AML-193 (cell line): ENCODE measurements at places on chromosomes 1 and 21.

GRCh38 chr1:236161230-236161629 lies 18.9 kb downstream of the GPR137B start:
- no peak for DNase-seq

DNA sequence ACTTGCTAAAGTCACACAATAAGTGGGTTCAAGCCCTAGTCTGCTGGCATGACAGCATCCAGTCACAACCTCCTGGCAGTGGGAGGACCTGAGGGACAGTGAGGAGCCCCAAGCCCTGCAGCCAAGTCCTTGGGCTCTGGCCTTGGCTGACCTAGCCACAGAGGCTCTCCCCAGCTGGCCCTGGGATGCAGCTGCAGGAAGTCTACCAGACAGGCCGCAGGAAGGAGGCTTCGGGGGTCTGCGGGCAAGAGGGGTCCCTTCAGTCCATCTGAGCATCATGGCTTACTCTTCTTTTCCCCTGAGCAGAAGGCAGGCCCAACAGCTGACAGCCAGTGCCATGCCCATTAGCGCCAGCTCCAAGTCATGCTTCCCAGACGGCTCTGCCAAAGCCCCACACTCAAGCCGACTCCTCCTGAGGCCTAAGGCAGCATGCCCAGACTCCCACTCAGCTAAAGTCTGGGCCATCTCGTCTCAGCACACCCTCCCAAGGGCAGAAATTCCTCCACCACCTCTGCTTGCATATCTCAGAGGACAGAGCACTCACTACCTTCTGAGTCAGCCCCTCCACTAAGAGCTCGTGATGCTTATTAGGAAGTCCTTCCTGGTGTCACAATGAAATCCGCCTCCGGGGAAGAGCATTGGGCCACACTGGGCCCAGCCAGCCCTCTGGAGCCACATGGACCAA lies 20.1 kb downstream of the SLC1A7 start:
- DNase-seq = no peak

DNA sequence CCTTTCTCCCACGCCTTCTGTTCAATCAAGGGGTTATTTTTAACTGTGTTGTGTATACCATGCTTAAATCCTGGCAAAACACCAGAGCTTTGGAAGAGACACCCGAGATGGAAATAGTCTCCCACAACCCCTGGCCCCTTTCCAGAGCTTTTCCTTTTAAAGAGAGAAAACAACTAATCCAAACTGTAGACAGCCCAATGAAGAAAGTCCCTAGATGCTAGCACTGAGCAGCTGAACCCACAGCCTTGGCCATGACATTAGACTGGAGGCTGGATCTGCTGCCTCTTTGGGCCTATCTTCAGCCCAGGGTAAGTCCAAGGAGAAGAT lies 64.9 kb upstream of the ARTN start:
- DNase-seq = no peak

DNA sequence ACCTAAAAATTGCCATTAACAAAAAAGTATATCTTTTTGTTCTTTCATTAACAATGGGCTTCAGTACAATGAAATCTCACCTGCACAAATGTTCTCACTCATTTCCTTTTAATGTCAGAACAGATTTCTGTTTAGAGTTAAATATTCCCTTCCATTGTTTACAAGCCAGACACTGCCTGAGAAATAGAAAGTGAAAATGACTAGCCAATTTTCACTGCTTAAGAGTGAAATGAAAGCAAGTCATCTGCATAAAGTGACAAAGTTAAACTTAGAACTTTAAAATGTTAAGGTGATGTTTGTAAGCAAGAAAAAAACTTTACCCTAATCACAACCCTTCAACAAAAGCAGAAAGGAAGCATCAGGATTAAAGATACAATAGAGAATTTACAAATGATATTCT lies 27.5 kb downstream of the COA6 start:
- DNase-seq = no peak

- peak; percentile 11 for DNase-seq
Observed at GRCh38 chr1:243946946-243947345, 96.9 kb upstream of the AKT3 start.
